ENCODE measurements at places on chromosomes 3 and 15.

DNA sequence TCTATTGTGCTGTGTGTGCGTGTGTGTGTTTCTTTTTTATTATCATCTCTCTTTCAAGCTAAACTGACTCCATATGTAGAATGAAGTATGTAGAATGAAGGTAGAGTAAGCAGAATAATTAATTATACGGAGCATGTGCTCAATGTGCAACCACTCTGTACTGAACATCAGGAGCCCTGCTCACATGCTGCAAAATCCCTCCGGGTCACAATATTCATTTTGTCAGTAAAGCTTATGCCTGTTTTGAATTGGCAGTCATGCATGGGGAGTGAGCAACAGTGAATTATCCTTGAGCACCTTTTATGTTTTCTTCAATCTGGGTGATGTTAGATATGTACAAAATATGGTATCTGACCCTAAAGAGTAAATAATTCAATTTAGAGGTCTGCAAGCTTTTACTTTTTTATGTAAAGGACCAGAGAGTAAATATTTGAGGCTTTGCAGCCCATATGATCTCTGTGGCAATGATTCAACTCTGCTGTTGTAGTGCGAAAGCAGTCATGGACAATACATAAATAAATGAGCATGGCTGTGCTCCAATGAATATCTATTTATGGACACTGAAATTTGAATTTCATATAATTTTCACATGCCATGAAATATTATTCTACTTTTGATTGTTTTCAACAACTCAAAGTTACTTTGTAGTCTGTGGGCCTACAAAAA, 199.9 kb downstream of the VGLL3 start:
- DNase-seq: no peak

DNA sequence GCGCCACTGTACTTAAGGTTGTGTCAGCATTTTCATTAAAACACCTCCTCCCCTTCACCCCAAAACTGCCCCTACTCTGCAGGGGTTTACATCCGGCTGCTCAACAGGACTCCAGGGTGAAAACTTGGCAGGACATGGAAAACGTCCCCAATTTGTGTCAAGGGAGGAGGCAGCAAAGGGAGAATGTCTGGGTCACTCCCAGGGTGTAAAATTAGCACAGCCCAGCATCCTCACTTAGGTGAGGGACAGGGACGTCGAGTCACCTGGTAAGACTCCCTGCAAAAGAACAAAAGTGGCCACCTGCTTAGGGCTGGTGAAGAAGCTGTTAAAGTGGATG, 532.3 kb downstream of the FOXP1 start:
- DNase-seq: no peak

DNA sequence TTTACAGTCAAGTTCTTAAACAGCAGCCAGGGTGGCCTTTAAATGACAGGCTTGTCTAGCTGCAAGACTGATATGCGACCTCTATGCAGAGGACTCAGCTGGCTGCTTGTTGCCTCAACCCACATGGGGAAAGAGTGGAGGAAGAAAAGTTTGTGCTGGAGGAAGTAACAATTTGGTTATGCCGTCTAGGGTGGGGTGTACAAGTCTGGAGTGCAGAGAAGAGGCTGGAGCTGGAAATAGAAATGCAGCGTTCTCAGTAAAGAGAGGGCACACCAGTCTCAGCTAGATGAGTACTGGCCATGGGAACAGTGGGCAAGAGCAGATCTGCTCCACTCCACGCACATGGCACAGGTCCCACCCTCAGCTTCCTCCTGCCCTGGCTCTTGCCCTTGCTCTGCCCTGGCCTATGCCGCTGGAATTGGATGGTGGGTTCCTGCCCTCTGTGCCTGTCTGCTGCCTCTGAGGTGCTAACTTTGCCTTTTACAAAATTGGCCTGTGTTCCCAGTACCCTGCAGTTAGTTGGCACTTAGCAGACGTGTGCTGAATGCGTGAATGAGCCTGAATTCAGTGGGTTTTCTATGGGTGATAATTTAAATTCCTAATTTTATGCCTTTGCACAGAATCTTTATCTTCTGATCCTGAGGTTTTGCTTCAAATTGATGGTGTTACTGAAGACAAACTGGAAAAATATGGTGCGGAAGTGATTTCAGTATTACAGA, 59.7 kb upstream of the FURIN start:
- DNase-seq: no peak

- DNase-seq: no peak
Observed at GRCh38 chr15:56735589-56735988, 2.3 kb upstream of the ZNF280D start.

DNA sequence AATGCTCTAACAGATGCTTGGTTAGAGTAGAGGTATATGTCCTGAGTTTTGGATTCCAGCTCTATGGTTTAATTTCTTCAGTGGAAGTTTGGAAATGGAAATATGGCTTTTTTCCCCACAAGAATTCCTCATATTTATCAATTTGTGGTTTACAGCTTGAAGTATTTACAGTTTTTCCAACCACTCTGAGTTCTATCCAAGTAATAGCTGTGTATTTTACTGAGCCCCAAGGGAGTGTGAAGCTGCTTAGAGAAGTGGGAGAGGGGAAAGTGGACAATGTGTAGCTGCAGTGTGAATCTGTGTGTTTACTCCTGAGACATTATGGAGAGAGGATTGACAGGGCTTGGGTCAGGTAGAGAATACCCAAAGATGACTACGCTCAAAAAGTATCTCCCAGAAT, 54.5 kb downstream of the NEK11 start:
- no peak for DNase-seq

- no peak for DNase-seq
Observed at GRCh38 chr3:22475665-22476240, 724.7 kb upstream of the ZNF385D start.

GRCh38 chr3:53065841-53066480, 20.1 kb upstream of the SFMBT1 start:
- no peak for DNase-seq

All from activated T-helper 9 cell treated with anti-CD3 and anti-CD28 coated beads, Interleukin-2, amount 50 U/mL, for 16 hours (primary cell).